Activated naive CD8-positive, alpha-beta T cell treated with anti-CD3 and anti-CD28 coated beads for 36 hours (primary cell): ENCODE measurements at places on chromosomes 5 and 9. TPM values are rescaled to one million over a fixed set of nuclear protein-coding genes. Genes with fewer than 3 reads are reported as not detected.
A peak's percentile ranks its signal among the peaks of the same experiment; 100 is the strongest.

SGCD gene
- not detected for total RNA-seq

GRCh38 chr5:111043712-111044506, 27.6 kb upstream of the TSLP start:
- no peaks in the 10 kb centered on the region for H3K36me3 ChIP-seq
- H3K27ac ChIP-seq = no peak overlapping the region
- H3K4me3 ChIP-seq = no peak overlapping the region
- DNase-seq = no peak

DNA sequence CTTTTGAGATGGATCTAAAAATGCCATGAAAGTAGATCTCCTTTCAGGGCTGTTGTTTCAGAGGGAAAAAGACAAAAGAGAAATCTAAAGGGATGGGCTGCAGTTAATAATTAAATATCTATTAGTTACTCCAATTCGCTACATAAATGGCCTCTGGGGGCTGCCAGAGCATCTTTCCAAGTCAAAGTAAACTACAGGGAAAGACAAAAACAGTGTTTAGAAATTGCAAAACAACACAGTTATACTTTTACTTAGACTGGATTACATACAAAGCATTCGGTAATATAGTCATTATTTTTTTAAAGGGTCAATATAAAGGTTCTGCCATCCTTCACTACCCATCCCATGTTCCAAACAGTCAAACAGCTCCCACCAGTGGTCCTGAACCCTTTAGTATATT, 853.5 kb upstream of the DMAC1 start:
- H3K27me3 ChIP-seq = no peaks in the 10 kb centered on the region
- H3K27ac ChIP-seq = no peak overlapping the region
- H3K4me3 ChIP-seq = no peak overlapping the region

GRCh38 chr9:13975611-13976290, 338.2 kb downstream of the NFIB start:
- no peaks in the 10 kb centered on the region for H3K4me1 ChIP-seq
- H3K27me3 ChIP-seq = no peaks in the 10 kb centered on the region
- H3K27ac ChIP-seq = no peak overlapping the region
- DNase-seq = no peak
- H3K36me3 ChIP-seq = no peaks in the 10 kb centered on the region

GRCh38 chr9:107813287-107813686, 323.7 kb upstream of the KLF4 start:
- no peaks in the 10 kb centered on the region for H3K27me3 ChIP-seq
- no peaks in the 10 kb centered on the region for H3K4me1 ChIP-seq
- DNase-seq = no peak
- no peak overlapping the region for H3K27ac ChIP-seq
- H3K36me3 ChIP-seq = no peaks in the 10 kb centered on the region
- H3K4me3 ChIP-seq = no peak overlapping the region

GRCh38 chr9:16029046-16029615, 476.3 kb downstream of the CCDC171 start:
- peaks cover 5% of the 10 kb centered on the region for H3K36me3 ChIP-seq
- H3K4me3 ChIP-seq = no peak overlapping the region
- no peak for DNase-seq
- peaks cover 14% of the 10 kb centered on the region for H3K4me1 ChIP-seq

- no peaks in the 10 kb centered on the region for H3K27me3 ChIP-seq
- DNase-seq = no peak
- H3K4me3 ChIP-seq = no peak overlapping the region
- no peaks in the 10 kb centered on the region for H3K4me1 ChIP-seq
- peaks cover 7% of the 10 kb centered on the region for H3K36me3 ChIP-seq
These were observed 158.0 kb downstream of the MAPKAP1 start for GRCh38 chr9:125549039-125549438.

GRCh38 chr9:14014218-14014617, 299.7 kb downstream of the NFIB start:
- DNase-seq = no peak
- H3K4me3 ChIP-seq = no peak overlapping the region
- H3K36me3 ChIP-seq = no peaks in the 10 kb centered on the region
- no peaks in the 10 kb centered on the region for H3K27me3 ChIP-seq
- H3K27ac ChIP-seq = no peak overlapping the region
- H3K4me1 ChIP-seq = no peaks in the 10 kb centered on the region

DNA sequence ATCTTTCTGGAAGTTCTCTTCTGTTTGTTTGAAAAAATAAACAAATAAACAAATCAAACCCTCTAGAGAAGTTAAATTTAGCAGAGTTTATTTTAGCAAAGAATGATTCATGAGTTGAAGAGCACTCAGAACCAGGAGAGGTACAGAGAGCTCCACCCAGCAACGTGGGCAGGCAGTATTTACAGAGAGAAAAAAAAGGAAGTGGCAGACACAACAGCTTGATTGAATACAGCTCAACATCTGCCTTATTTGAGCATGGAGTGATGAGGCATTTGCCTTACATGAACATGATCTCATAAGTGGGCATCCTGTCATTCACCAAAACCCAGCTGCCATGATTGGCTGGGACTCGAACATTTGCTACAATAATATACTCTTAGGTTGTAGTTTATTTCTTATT, 381.6 kb upstream of the ADAMTS16 start:
- H3K4me1 ChIP-seq = no peaks in the 10 kb centered on the region
- H3K36me3 ChIP-seq = no peaks in the 10 kb centered on the region
- no peak for DNase-seq
- H3K4me3 ChIP-seq = no peak overlapping the region
- H3K27me3 ChIP-seq = no peaks in the 10 kb centered on the region

DNA sequence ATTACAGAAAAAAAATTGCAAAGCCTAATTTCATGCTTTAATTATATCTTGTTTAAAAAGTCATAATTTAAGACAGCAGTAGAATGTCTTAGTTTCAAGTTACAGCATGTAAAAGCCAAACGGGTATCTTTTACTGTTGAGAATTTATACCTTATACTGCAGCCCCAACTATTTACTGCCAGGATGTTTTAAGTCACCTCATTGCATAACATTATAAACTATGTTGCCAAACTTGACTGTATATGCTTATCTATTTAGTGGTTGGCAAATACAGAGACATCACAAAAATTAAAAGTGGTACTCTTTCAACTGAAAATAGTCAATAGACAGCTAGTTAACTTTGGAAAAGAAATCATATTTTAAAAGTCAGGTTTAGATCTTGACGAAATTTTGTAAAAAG, 119.5 kb downstream of the EDIL3 start:
- no peak overlapping the region for H3K27ac ChIP-seq
- no peak for DNase-seq
- H3K36me3 ChIP-seq = no peaks in the 10 kb centered on the region
- H3K4me3 ChIP-seq = no peak overlapping the region
- H3K4me1 ChIP-seq = no peaks in the 10 kb centered on the region
- H3K27me3 ChIP-seq = no peaks in the 10 kb centered on the region

GRCh38 chr9:114721491-114722079, 39.6 kb upstream of the TEX48 start:
- H3K36me3 ChIP-seq = peaks cover 40% of the 10 kb centered on the region
- peak overlapping the region; percentile 75 for H3K27ac ChIP-seq
- peaks cover 4% of the 10 kb centered on the region for H3K27me3 ChIP-seq
- no peak overlapping the region for H3K4me3 ChIP-seq
- no peak for DNase-seq

DNA sequence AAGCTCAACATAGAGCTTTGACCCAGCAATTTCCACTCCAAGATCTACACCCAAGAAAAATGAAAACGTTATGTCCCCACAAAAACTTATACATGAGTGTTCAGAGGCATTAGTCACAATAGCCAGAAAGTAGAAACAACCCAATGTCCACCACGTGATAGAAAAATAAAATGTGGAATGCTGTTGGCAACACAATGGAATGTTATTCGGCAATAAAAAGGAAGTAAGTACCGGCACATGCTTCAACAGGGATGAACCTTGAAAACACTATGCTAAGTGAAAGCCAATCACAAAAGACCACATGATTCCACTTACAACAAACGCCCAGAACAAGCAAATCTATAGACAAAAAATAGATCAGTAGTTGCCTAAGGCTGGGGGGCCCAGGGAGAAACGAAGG, 6.0 kb downstream of the UBQLN1 start:
- H3K4me3 ChIP-seq = no peak overlapping the region
- peaks cover 34% of the 10 kb centered on the region for H3K36me3 ChIP-seq
- no peaks in the 10 kb centered on the region for H3K27me3 ChIP-seq
- no peak for DNase-seq
- peaks cover 64% of the 10 kb centered on the region for H3K4me1 ChIP-seq

DNA sequence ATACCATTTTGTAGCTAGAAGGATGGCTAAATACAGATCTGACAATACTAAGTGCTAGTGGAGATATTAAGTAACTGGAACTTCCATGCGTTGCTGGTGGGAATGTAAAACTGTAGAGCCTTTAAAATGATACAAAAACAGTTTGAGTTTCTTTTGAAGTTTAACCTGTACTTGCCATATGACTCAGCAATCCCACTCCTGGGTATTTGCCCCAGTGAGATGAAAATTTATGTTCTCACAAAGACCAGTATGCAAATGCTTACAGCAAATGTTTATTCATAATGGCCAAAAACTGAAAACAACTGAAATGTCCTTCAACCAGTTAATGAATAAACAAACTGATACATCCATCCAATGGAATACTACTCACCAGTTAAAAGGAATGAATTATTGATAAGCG, 137.3 kb downstream of the SLC12A2 start:
- H3K4me1 ChIP-seq = no peaks in the 10 kb centered on the region
- H3K36me3 ChIP-seq = no peaks in the 10 kb centered on the region
- H3K27me3 ChIP-seq = no peaks in the 10 kb centered on the region
- H3K27ac ChIP-seq = no peak overlapping the region
- H3K4me3 ChIP-seq = no peak overlapping the region

DNA sequence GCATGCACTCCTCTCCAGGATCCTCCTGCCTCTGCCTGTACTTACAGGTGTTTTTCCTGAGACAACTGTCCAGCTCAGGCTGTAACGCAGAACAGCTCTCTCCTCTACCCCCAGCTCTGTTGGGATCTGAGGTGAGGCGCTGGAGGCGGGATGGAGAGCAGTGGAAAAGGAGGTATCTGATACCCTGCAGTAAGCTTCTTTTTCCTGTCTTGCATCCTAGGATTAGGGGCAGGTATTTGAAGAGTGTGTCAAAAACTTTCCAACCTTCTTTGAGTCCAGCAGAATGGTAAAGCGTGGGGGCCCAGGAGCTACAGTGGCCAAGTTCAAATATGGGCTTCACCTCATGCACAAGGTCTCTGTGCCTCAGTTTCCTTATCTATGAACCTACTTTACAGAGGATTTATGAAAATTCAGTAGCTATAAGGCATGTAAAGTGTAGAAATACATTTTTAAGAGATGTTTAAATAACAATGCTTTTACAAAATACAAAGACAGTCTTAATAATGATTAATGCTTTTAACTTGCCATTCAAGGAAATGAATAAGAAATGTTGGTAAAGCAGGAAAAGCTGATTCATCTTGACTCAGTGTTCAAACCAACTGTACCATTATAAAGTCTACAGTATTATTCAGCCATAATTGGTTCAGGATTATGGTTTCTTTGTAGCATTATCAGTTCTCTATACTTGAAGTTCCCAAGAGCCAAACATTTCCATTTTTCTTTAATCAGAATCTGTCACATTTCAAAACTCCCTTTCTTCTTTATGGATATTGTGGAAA, 26.1 kb downstream of the MAP1B start:
- peaks cover 64% of the 10 kb centered on the region for H3K27me3 ChIP-seq
- DNase-seq = no peak
- peaks cover 11% of the 10 kb centered on the region for H3K4me1 ChIP-seq
- no peak overlapping the region for H3K4me3 ChIP-seq
- no peaks in the 10 kb centered on the region for H3K36me3 ChIP-seq
- H3K27ac ChIP-seq = no peak overlapping the region

GRCh38 chr5:171405615-171406014, 13.8 kb upstream of the FGF18 start:
- H3K36me3 ChIP-seq = peaks cover 64% of the 10 kb centered on the region
- H3K4me3 ChIP-seq = peak overlapping the region; percentile 10
- H3K27ac ChIP-seq = peak overlapping the region; percentile 46
- H3K4me1 ChIP-seq = peaks cover 45% of the 10 kb centered on the region

- peaks cover 36% of the 10 kb centered on the region for H3K4me1 ChIP-seq
- peaks cover 85% of the 10 kb centered on the region for H3K27me3 ChIP-seq
- no peak overlapping the region for H3K27ac ChIP-seq
- H3K36me3 ChIP-seq = peaks cover 11% of the 10 kb centered on the region
- no peak overlapping the region for H3K4me3 ChIP-seq
These were observed 607 bp downstream of the BARX1 start for GRCh38 chr9:93954434-93955061.

DNA sequence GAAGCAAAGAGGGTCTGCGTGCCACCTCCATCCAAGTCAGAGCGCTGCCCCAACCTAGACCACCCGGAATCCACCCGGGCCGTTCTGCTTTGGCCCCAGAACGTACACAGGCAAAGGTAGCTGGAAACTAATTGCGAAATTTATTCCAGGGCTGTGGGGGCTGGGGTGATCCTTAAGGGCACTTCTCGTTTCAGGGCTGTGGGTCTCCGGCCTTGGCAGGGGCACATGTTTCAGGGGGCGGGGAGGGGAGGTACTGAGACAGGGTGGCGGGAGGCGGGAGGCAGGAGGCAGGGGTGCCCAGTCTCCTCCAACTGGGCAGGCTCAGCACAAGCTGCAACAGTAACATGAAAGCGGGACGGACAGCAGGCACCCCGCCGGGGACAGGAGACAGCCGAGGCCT, 26.1 kb downstream of the NR5A1 start:
- no peak overlapping the region for H3K27ac ChIP-seq
- peaks cover 19% of the 10 kb centered on the region for H3K27me3 ChIP-seq
- no peaks in the 10 kb centered on the region for H3K4me1 ChIP-seq
- no peak overlapping the region for H3K4me3 ChIP-seq
- H3K36me3 ChIP-seq = no peaks in the 10 kb centered on the region

- no peak overlapping the region for H3K4me3 ChIP-seq
- peaks cover 3% of the 10 kb centered on the region for H3K4me1 ChIP-seq
- no peak overlapping the region for H3K27ac ChIP-seq
- H3K27me3 ChIP-seq = peaks cover 6% of the 10 kb centered on the region
- DNase-seq = no peak
These were observed 66.4 kb downstream of the EBF1 start for GRCh38 chr5:159033351-159033657.
